Activated CD4-positive, alpha-beta T cell treated with anti-CD3 and anti-CD28 coated beads for 24 hours (primary cell): ENCODE measurements at places on chromosomes 16 and 17.

- DNase-seq = no peak
Measured at GRCh38 chr17:60819447-60820130, 141.9 kb downstream of the BCAS3 start.

- no peak for DNase-seq
Measured at GRCh38 chr17:2977157-2977556, 86.2 kb downstream of the OR1D5 start.

DNA sequence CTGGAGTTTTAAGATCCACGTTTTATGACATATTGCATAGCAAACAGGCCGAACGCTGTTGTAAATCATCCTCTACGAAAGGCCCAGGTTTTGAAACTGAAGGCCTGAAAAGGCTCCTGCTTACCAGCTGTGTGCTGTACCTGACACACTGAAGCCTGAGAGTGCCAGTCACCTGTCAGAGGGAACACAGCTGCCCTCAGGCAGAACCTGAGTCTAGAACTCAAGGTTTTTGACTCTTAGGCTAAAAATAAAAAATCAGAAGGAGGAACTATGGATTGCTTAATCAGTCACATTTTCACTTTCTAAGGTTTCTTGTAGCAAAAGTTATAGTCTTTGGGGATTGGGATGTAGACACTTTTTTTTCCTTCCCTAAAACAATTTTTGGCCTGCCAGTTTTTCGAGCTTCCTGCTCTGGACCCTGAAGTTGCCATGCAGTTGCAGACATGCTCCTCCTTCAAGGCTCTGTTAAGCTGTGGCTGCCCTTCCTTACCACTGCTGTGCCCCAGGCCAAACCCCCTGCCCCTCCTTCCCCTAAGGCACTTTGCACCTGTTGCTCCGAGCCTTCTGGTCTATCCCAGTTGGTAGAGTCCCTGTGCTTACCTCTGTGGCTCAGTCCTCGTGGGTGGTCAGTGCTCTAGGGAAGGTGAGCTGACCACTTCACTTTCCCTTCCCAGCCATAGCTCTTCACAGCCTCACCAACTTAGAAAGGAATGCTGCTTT lies 56.6 kb downstream of the TENT4B start:
- no peak for DNase-seq

DNA sequence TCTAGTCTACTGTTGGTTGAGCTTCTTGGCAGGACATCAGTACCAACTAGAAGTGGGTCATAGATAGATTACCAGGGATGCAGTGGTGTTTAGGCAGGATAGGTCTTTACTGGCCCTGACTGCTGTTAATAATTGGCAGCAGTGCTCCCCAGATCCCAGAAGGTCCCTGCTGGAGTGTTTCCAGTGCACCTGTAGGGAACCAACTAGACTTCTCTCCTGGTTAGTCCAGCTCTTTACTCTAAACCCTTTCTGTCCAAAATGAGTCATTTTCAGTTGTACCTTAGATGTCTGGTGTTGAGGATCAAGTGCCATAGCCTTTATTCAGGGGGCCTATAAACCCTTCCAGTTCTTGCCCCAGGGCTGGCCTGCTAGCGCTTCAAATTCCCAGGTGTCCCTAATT lies 8.7 kb downstream of the POLR2C start:
- no peak for DNase-seq

GRCh38 chr16:52465711-52466267 lies 81.2 kb downstream of the TOX3 start:
- no peak for DNase-seq

DNA sequence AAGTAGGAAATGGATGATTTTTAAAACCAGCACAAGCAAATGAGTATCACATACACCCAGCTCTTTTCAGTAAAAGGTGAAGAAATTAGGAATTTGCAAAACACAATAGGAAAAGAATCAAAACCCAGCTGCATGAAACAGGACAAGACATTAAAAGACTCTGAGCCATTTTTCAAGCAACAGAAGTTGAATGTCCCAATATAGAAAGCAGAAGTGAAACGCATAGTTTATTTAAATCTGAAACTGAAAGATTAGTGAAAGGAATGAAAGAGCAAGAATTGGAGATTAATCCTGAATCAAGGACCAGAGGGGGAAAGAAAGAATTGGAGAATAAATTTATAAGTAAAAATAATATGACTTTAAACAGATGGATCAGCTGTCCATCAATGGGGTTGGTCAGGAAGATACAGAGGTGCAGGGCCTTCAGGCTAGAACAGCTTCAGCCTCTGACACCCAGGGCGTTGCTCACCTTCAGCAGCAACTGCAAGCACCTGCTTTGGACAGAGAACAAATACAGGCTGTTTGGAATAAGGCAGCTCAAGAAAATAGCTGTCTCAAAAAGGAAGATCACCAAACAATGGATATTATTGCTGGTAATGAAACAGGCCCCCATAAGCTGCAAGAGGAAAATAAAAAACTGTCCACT lies 3.9 kb upstream of the ARHGAP17 start:
- DNase-seq = no peak

- DNase-seq = no peak
Measured at GRCh38 chr17:31525801-31526549, 134.5 kb downstream of the RAB11FIP4 start.

DNA sequence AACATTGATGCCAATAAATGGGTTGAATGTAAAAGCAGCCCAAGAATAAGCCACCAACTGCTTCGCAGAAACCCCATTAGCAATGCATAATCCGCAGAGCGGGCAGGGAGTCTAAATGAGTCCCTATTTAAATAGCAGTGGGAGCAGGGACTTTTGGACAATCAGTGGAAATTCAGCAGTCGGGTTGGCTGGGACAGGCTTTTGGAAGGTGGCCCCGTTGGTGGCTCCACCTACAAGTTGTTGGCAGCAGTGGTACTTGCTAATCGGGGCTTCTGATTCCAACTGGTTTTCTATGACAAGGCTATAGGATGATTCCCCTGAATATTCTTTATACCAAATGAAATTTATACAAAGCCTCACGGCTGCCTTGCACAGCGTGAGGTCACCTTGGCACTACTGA lies 86.3 kb downstream of the WDR59 start:
- no peak for DNase-seq

DNA sequence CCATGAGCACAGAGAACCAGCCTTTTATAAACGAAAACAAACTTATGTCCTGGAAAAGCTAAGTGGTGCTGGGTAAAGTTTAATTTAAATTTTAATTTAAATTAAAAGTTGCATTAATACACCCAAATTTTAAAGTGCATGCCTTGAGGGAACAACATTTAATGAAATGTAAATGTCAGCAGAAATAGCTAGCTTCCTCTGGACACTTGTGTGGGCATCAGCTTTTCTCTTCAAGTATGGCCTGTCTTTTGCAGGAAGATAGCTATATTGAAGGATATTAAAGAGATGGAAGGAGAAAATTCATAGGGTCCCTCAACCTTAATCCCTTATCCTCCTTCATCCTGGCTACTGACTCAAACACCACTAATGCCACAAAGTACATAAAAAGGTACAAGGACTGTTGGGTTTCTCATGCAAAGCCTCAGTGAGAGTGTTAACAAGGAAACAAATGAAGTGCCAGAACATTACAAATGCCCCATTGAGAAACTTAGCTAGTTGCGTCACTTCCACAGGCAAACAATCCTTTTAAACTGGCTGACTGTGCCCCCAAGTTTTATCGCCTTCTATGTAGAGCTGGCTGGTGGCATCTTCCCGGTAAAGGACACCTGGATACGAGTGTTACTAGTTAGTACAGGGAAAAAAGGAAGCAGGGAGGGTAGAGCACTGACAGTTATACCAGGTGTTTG lies 14.1 kb downstream of the PHF12 start:
- DNase-seq = no peak

DNA sequence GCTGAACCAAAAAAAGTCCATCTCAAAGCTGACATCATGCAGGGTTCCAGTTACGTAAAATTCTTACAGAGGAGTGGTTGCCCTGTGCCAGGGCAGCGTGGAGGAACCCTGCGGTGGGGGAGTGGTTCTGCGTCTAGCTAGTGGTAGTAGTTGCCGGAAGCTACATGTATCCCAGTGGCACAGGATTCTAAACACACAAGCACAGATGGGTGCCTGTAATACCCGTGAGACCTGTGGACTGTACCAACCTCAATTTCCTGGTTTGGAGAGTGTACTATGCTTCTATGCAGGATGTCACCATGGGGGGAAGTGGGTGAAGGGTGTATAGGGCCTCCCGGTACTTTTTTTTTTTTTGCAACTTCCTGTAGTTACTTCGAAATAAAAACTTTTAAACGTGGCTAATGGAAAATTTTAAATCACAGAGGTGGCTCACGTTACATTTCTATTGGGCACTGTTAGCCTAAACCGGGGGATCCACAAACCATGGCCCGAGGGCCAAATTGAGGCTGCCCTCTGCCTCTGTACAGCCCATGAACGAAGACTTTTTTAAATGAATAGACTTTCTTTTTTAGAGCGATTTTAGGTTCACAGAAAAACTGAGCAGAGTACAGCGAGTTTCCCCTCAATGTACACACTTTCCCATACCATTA lies 38.5 kb downstream of the TBC1D16 start:
- DNase-seq = peak; percentile 43

DNA sequence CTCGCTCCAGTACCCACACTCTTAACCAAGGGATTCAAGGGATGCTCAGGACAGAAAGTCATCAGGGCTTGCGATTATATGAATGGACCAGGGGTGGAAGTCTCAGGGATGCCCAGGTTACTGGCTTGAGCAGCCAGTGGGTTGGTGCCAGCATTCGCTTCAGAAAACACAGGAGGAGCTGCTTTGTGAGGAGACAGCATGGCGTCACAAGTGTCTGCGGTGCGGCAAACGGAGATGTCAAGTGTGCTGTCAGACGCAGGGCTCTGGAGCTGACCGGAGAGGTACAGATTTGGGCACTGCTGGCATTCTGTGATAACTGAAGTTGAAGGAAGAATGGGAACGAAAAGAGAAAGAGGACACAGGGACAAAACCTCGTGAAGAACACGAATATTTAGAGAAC lies 4.1 kb downstream of the MARCHF10 start:
- DNase-seq = no peak

- DNase-seq = no peak
Measured at GRCh38 chr16:14511800-14512135, 118.3 kb downstream of the PARN start.

DNA sequence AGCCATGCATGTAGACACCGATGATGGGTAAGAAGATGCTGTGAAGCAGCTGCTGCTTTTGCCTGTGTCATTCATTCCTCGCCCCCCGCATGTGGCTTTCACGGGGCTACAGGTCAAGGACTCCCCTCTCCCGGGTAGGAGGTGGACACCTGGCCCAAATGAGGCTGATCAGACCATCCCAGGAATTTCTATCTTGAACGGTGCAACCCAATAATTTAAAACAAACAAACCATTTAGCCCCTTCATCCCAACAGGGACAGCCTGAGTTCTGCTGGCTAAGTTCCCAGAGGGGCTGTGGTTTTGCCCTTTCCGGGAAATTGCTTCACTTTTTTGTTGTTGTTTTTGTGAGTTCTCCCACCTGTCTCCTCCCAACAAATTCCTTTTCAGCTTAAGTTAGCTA lies 137.7 kb upstream of the CDH5 start:
- DNase-seq = no peak

DNA sequence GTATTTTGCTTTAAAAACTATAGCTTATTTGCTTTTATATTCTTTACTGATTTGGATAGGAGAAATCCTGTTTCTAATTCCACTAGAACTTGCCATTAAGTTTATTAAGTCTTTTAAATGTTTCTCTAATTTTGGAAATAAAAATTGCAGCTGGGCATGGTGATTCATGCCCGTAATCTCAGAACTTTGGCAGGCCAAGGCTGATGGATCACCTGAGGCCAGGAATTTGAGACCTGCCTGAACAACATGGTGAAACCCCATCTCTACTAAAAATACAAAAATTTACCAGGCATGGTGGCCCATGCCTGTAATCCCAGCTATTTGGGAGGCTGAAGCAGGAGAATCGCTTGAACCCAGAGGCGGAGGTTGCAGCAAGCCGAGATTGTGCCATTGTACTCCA lies 30.7 kb downstream of the DNAH17 start:
- DNase-seq = no peak

DNA sequence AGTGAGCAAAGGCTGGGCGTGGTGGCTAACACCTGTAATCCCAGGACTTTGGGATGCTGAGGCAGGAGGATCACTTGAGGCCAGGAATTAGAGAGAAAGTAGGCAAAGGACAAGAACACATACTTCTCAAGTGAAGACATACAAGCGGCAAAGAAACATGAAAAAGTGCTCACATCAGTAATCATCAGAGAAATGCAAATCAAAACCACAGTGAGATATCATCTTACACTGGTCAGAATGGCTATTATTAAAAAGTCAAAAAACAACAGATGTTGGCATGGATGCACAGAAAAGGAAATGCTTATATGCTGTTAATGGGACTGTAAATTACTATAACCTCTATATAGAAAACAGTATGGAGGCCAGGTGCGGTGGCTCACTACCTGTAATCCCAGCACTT lies 12.2 kb upstream of the SLX4 start:
- DNase-seq = no peak

DNA sequence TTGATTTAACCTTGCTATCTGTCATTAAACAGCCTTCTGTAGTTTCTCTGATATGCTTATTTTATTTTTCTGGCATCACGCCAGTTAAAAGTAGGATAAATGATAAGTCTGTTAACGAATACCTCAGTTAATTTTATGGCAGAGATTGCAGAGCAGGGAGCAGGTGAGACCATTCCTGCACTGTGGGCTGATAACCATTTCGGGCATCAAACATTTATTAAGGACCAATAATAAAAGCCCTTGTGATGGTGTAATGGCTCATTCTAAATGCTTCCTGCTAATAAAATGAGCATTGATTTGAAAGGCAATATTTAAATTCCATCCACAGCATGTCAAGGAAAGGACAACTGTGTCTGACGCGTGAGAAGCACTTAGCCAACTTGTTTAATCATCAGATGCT lies 94.1 kb downstream of the ASIC2 start:
- DNase-seq = no peak

DNA sequence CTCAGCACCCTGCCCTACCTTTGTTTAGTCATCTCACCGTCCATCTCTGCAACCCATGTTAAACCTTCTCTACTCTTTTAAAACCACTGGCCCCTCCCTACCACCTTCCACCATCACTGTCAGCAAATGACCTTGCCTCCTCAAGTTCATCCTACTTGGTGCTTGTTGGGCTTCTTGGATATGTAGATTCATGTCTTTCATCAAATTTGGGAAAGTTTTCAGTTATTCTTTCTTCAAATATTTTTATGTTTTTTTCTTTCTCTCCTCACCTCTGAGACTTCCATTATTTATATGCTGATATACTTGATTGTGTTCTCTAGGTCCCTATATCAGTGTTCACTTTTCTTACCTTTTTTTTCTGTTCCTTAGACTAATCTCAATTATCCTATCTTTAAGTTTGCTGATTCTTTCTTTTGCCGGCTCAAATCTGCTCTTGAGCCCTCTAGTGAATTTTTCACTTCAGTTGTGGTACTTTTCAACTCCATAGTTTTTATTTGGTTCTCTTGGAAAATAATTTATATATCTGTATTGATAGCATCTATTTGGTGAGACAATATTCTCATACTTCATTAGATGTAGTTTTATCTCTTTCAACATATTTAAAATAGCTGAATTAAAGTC lies 28.7 kb upstream of the ALDH3A2 start:
- no peak for DNase-seq

DNA sequence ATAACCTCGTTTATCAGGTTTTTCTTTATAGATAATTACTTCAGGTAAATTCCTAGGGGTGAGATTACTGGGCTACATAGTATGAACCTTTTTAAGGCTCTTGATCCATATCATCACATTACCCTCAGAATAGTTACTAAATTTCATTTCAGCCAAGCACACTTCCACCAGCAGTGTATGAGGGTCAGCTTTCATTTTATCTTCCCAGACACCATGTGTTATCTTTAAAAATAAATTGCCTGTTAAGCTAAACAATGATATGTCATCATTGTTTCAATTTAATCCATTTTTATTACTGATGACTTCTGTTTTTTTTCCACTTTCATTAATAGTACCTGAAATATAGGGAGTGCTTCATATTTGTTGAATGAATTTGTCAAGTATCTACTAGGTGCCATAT lies 33.4 kb downstream of the PRKCA start:
- DNase-seq = no peak
